ENCODE measurements at places on chromosomes 4 and X. TPM values are rescaled to one million over a fixed set of nuclear protein-coding genes. Genes with fewer than 3 reads are reported as not detected.

TEX13D gene
- not detected for total RNA-seq

NALF2 gene
- total RNA-seq: 3.7 TPM

FGFBP1 gene
- 5.1 TPM for total RNA-seq

HHIP gene
- 0.78 TPM for total RNA-seq
